Stimulated activated CD8-positive, alpha-beta memory T cell treated with anti-CD3 and anti-CD28 coated beads, Interleukin-7, amount 100 ng/mL, for 24 hours (primary cell): ENCODE measurements at places on chromosomes 4 and X.

DNA sequence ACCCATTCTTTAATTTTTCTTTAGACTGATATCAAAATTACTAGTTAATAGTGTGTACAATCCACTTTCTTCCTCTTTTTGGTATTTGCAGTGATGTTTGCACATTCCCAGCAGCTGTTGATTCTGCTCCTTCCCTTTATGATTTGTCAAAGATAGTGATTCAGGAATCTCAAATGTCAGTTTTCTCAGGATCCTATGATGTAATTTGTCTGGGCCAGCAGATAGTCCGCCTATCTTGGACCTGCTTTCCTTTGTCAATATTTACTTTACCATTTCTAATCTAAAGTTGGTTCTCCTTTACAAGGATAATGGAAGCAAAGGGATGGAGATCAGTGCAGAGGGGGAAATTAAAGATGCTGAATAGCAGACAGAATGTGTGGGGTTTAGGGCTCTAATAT is 122.1 kb downstream of the REELD1 start:
- no peak for DNase-seq

DNA sequence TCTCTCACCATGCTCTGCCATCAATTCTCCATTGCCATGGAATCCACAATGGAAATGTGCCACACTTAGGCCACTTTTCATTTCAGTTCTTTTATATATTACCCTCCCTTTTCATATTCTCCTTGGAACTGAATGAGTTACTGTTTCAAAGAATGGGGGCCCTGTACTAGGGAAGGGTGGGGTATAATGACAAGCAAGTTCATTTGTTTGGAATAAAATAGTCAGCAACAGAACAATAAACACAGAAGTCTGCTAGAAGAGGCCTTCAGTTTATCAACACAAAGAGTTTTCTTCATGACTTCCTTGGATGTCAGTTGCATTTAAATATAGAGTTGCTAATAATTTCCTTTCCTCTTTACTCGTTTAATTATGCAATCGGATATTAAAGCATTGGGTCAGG is 478.3 kb upstream of the FTHL17 start:
- DNase-seq = no peak

- no peak for DNase-seq
Measured at GRCh38 chr4:80459918-80460473, 124.5 kb downstream of the CFAP299 start.

DNA sequence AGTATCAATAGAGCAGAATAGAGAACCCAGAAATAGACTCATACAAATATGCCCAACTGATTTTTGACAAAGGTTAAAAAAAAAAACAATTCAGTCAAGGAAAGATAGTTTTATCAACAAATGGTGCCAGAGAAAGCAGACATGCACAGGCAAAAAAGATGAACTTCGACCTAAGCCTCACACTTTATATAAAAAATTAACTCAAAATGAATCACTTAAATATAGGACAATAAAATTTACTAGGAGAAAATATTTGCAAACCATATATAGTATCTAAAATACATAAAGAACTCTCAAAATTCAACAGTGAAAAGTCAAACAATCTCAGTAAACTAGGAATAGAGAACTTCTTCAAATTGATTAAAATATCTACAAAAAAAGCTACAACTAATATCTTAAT is 29.7 kb downstream of the HUWE1 start:
- DNase-seq = no peak

- DNase-seq = no peak
Measured at GRCh38 chr4:74426101-74426500, 18.8 kb upstream of the AREG start.

DNA sequence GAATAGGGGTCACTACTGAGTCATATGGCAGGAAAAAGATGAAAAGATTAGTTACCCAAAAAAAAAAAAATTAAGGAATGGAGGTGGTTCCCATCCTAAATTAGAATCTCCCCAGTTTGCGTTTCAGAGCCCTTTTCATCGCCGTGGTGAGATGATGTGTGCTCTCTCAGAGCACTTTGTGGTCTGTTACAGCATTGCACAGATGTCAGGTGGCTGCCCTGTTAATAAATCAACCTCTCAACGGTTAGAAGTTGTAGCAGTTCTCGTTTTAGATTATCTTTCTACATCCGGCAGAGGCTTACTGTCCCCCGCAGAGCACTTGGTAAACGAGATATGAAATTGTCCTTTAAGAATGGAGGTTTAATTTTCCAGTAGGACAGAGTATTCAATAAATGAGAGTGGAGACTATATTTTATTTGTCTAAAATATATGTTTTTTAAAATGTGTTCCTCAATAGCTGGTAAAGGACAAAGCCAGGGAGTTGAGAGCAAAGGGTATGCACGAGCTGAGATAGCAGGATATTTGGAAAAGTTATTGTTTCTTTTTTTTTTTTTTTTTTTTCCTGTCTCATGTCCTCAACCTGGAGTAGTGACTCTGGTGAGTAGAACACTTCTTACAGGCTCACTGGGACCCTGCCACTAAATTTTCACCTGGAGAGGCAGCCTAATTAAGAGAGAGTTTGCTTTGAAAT is 26.9 kb downstream of the AFF1 start:
- no peak for DNase-seq

DNA sequence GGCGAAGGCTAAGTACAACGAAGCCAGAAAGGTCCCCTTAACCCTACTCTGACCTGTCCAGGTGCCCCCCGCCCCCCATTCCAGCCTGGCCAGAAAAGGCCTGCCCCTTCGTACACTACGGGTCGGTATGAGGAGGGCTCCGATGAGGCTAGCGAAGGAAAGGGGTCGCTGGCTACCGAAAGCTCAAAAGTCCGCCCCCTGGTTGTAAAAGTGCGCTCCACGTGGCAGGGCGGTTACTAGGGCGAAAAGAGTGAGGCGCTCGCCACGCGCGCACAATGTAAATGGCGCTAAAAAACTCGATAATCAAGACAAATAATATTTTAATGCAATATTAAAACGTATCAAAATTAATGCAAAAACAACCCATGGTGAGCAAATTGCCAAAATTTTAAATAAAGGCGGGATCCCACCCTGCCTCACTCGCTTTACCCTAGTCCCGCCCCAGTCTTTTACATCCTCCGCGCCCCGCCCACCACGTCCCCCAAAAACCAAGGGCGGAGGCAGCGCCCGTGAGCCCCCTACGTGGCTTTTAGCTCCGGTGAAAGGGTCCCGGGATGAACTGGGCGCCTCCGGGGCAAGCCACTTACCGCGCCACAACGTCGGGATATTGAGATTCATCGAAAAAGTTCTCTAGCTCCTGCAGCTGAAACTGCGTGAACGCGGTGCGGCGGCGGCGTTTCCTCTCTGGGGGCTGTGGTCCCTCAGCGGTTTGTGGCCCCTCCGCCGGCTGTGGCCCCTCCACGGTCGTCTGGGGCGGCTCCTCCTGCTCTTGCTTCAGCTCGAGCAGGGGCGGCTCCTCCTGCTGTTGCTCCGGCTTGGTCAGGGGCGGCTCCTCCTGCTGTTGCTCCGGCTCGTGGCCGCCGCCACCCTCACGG is 929 bp downstream of the ESX1 start:
- DNase-seq = no peak

DNA sequence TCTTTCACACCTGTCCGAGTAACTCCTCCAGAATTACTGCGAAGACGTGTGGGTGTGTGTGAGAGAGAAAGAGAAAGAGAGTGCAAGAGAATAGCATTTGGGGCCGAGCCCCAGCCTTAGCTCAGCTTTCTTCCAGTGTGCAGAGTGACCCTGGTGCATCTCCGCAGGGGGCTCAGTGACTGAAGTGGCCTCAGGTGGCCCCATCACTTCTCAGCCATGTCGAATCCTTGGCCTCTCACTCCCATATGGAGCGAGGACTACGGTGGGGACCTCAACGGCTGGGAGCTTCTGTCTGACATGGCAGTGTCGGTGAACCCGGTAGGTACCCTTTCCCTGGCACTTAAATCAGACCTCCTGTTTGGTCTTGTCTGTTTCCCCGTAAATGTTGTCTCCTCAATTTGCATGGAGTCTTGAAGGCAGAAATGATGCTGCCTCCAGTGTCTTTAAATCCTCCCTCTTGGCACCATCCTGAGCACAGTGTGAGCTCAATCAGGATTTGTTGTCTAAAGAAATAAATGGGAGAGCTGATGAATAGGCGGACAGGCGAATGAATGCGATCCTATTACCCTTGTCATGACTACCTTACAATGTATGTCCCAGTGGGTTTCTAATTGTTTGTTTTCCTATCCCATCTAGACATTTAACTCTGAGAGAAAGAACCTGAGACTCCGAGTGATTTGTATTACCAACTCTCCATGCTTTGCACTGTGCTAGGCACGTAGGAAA is 305.9 kb downstream of the AFF2 start:
- DNase-seq = no peak

DNA sequence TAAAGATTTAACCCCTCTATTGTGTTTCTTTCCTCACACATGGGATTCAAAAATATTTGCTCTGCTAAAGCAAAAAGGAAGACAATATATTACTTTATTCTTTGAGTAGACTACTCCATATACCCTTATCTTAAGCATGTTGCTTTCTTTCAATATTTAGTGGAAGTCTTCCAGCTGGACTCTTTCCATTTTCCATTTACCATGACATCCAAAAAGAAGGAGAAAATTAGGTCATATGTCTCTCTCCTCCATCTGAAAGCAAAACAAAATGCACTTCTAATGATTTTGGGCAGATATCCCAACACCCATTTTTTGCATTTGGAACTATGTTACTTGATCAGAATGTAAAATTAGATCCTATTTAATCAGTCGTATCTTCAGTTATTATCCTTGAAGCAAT is 1336.5 kb downstream of the PCDH19 start:
- no peak for DNase-seq

DNA sequence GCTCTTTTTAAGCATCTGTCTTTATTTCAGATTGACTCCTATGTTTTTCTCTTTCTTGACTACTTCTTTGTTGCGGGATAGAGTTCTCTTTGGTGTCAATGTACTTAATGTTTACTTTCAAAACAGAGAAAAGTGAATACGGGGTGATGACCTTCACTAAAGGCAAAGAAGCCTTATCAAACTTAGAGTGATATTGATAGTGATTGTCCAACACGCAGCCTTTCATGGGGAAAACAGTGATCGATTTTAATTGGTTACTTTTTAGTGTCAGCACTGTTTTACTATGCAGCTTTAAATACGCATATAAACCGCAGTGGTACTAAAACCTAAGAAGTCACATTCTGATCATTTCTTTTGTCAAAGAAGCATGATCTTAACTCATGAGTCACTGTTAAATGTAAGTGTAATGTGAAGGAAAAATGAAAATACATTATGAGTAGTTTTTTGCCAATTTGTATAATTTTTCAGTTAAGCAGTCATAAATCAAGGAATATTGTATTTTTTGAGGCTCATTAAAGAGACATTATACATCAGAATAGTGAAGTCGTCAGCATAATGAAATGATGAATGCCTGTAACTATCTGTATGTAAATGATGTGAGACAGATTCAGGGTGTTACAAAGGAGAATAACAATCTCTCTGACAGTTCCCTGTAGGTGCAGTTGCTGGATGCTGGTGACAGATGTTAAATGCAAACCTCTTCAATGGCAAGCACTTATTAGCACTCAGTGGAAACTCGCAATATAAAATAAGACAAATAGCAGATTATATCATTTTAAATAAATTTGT is 2082.8 kb upstream of the TENM3 start:
- DNase-seq = no peak

DNA sequence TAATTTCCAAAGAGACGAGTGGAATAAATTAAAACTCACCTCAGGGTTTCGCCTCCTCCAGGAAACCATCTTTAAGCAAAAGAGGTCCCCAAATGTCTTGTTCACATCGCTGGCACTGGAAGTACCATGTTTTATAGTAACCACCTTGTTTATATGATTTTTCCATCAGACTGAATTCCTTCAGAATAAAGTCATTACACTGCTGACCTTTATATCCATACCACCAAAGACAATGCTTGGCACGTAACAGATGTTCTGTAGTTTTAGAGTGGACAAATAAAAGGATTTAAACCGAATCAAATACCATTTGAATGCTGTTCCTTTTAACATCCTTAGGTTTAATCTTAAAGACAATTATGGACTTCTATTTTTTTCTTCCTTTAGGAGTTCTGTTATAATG is 4.7 kb downstream of the NUDT6 start:
- DNase-seq = no peak

DNA sequence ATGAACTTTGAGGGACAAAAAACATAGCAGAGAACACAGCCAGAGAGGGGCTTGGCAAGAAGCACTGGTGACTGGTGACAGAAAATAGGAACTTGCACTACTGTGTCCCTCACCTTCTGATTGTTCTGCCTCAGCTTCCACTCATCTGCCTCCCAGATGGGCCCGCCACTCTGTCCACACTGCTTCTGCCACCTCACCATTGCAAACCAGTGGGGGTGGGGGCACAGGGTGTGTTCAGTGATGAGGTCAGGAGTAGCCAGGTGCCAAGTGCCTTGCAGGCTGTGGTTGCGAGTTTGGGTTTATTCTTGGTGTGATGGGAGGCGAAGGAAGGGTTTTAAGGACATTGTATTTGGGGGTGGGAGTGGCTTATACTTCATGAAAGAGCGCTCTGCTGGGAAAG is 9.1 kb upstream of the UBA1 start:
- no peak for DNase-seq
